ENCODE measurements at places on chromosomes 11 and 22.
A peak's percentile ranks its signal among the peaks of the same experiment; 100 is the strongest.

DNA sequence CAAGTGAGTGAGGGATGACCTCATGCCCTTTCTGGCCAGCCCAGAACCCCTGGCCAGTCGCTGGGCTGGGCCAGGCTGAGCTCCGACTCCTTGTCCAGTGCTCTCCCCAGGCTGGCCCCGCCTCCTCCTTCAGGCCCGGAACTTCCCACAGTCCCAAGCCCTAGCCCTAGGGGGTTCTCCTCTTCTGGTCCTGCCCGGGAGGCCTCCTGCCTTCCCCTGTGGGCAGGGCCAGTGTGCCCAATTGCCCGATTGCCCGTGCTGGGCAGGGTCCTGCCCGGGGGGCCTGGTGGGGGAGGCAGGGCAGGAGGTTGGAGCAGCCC, 4.2 kb downstream of the TCIRG1 start:
- no peak for DNase-seq

GRCh38 chr22:49009359-49010063, 818.2 kb downstream of the BRD1 start:
- DNase-seq = no peak

- no peak for DNase-seq
Measured at GRCh38 chr11:1178906-1179305, 21.2 kb downstream of the MUC5AC start.

GRCh38 chr11:5124891-5125620, 13.1 kb downstream of the OR52A5 start:
- no peak for DNase-seq

- peak; percentile 71 for DNase-seq
Measured at GRCh38 chr11:72589802-72590761, 84.1 kb downstream of the PDE2A start.

GRCh38 chr22:44741929-44742328, 10.4 kb upstream of the ARHGAP8 start:
- no peak for DNase-seq

DNA sequence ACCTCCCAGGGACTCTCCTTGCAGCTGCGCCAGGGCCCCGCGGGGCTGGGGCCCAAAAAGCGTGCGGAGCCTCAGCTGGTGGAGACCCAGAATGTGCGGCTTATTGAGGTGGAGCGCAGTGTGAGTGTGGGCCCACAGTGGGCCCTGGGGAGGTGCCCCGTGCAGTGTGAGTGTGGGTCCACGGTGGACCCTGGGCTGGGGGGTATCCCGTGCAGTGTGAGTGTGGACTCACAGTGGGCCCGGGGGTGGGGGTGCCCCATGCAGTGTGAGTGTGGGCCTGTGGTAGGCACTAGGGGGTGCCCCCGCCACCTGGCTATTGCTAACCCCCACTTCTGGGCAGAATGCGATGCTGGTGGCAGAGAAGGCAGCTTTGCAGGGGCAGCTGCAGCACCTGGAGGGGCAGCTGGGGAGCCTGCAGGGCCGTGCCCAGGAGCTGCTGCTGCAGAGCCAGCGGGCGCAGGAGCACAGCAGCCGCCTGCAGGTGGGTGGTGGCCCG, 7.8 kb upstream of the RPS6KA4 start:
- no peak for DNase-seq

DNA sequence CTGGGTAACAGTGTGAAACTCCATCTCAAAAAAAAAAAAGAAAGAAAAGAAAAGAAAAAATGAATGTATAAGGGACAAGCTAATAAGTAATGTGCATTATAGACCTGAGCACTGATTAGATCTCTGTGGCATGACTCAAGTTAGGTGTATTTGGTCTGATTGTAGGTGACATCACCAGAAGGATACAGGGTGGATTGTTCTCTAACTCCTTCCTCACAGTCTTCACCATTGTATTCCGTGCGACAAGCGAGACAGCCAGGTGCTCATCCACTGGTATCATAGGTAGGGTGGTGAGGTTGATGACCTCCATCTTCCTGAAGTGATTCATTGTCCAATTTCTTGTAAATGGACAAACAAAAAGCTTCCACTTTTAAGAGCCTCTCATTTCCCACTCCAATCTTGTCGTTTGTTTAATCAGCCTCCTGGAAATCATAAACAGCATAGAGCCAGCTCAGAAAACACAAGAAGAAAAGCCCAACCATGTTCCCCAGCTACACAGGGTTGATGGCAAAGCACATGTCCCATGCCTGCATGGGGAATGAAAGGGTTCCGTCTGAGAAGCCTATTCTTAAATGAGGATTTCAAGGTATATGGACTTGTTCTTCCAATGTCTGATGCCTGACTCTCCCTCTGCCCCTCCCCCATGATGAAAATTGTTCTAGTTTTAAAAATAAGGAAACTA, 6.2 kb downstream of the FAM227A start:
- DNase-seq = no peak

DNA sequence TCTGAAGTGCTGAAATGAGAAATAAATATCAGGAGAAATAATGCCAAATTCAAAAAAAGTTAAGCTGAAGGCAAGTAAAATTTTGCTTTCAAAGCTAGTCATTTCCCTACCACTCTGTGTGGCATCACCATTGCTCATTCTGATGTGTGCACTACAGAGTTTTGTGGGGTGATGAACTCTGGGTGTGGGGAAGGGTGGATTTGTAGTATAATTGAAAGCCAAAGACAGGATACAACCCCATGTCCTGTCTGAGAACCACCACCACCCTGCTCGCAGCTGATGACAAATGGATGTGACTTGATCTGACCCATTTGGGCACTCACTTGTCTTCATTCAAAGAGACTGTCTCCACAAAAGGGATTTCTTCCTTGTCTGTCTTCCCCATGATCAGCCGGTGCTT, 19.3 kb upstream of the TMEM9B start:
- no peak for DNase-seq

DNA sequence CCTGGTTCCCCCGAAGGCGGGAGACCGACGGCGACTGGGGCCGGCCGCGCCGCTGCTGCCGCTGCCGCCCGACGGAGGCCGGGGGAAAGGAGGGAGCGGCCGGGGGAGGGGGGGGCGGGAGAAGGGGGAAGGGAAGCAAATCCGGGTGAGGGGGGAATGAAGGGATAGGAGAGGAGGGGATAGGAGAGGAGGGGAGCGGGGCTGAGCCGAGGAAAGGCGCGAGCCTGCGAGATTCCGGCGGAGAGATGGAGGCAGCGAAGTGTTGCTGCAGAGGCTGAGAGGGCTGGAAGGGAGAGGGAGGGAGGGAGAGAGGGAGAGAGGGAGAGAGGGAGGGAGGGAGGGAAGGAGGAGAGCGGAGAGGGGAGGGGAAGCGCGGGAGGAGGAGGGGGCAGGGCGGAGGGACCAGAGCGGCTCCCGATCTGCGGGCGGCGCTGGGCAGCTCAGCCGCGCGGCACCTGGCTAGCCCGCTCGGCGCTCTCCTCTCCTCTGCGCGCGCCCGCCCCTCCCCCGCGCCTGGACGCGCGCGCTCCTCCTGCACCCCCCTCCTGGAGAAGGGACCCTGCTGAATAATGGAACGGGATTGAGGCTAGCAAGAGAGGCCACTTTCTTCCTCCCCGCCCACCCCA, 52.3 kb downstream of the SLC22A12 start:
- no peak for DNase-seq

DNA sequence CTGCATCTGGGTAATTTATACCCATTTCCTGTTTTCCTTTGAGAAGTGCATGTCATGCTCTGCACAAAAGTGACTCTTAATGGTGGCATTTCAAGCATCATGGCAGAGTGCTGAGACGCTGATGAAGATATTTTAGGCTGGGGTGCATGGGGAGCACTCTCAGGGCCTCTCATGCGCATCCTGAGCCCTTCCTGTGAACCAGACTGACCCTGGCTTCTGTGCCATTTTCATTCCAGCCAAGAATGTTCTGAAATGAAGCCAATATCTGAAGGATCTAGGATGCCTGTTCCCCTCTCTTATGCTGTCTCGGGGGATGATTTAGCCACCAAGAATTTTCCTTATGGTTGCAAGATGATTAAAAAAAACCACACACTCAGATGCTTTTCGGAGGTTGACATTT, 61.5 kb downstream of the MIAT start:
- no peak for DNase-seq

GRCh38 chr11:98227278-98227677, 793.5 kb upstream of the CNTN5 start:
- no peak for DNase-seq

DNA sequence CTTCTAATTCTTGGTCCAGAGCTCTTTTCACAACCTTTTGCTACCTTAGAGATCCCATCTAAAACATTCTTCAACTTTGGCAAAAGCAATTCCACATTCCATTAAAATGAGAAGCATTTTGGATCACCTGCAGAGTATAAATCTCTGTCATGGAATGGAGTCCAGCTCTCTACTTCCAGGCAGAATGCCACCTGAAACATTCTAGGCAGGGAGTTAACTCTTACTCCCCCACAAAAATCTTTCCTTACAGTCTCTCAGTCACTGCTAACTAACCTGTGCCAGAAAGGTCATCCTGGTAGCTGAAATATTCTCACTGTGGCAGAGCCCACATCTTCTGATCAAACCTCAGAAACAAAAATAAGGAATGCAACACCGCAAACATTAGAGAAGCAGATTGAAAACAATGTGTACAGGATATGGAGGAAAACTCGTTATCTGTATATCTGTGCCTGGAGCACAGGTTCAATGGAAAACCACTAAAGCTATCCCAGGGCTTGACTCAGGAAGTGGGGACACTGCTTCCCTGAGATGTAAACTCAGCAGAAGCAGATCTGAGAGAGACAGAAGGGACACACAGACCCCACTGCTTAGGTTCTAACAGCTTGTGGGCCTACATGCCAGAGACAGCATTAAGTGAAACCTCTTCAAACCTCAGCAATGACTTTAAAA, 78.9 kb downstream of the KCNC1 start:
- DNase-seq = no peak

DNA sequence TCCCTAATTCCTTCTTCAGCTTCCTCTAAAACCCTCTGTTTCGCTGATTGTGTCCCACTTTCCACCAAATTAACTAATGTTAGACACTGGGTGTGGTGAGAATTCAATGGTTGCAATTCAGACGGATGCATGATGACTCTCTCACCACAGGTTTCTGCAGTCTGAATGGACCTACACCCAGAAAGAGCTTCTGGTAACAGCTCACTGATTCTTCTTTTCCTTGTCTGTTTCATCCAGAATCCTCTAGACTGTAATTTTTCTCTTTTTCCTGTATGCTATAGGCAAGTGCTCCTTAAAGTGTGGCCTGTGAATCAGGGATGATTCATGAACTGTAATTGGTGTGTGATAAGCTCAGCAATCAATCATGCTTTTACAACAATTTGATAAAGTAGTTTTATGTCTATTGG, 18.1 kb downstream of the MMP10 start:
- DNase-seq = no peak

- DNase-seq = no peak
Measured at GRCh38 chr11:3655547-3655946, 10.6 kb downstream of the ART1 start.

GRCh38 chr22:38941488-38941987, 15.9 kb upstream of the APOBEC3A start:
- peak; percentile 74 for DNase-seq

GRCh38 chr22:22770280-22770871, 117.2 kb upstream of the IGLL5 start:
- peak; percentile 66 for DNase-seq

DNA sequence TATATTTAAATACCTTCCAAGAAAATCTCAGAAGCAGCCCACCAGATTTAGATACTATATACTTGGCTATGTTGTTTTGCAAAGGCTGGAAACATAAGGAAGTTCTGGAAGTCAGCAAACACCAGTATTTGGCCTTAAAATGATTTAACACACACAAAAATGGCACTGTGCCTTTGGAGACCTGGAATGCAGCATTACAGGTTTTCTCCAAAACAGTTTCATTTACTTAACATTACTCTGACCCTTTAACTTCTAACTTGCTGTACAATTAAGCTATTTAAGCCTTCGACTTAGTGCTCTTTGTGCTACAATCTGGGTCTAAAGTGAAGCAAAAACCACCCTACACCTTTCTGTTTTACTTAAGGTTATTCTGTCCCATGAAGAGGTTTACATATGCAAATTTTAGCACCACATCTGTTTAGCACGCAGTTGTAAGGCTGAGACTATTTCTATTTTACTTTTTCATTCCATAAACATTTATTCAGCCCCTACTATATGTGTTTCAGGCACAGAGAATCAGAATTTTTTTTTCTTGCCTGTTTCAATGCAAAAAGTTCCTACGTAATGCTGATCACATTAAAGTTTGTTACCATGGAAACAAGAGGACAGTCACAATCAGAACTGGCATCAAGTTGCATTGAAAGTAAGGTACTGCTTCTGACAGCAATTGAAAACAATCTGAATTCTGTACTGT, 70.3 kb downstream of the MAML2 start:
- DNase-seq = no peak

DNA sequence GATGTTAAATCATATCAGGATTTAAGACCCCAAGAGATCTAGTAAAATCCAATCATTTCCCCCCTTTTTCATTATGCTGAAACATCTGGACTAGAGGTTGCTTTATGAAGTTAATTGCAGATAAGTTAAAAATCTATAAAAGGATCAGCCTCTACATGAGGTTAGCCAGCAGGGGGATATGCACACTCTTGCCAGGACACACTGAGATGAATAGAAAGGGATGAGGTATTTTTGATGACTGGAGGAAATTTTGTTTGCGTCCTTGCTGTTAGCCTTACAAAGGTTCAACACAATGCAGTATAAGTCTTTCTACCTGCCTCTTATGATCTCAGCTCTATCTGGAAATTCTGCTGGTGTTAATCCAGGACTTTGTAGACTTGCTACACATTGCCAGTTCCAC, 1034.3 kb downstream of the LRRC4C start:
- DNase-seq = no peak
